Nephron progenitor cell (in vitro differentiated cells): ENCODE measurements at places on chromosomes 7 and 10.

- no peak for DNase-seq
Observed at GRCh38 chr10:59900048-59900727, 6.2 kb downstream of the CCDC6 start.

- DNase-seq: no peak
Observed at GRCh38 chr10:28680358-28680752, 3.0 kb downstream of the BAMBI start.

- DNase-seq: no peak
Observed at GRCh38 chr10:58675321-58675720, 162.6 kb downstream of the BICC1 start.

GRCh38 chr7:70614237-70615045, 517.5 kb upstream of the GALNT17 start:
- DNase-seq: peak; percentile 61

- DNase-seq: peak; percentile 73
Observed at GRCh38 chr7:27165089-27165995, at the start of gene HOXA9. Gene HOXA9 (minus strand): TSS chr7:27165537. CDS start chr7:27165457, 80 bp downstream.

GRCh38 chr7:25822823-25823222, 329.2 kb upstream of the NFE2L3 start:
- DNase-seq: no peak

GRCh38 chr10:58641095-58641531, 128.4 kb downstream of the BICC1 start:
- no peak for DNase-seq

DNA sequence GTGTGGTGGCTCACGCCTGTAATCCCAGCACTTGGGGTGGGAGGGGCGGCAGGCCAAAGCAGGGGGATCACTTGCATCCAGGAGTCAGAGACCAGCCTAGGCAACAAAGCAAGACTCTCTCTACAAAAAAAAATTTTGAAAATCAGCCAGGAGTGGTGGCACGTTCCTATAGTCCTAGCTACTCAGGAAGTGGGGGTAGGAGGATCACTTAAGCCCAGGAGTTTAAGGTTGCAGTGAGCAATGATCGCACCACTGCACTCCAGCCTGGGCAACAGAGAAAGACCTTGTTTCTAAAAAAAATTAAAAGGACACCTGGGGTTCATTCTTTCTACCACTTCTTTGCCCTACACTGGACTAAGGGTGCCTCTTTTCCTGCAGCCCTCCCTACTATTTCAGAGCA, 15.1 kb downstream of the WAPL start:
- no peak for DNase-seq

GRCh38 chr7:105307163-105307672, 81.5 kb downstream of the SRPK2 start:
- no peak for DNase-seq

- DNase-seq: peak; percentile 17
Observed at GRCh38 chr7:85554236-85555178, 367.7 kb upstream of the SEMA3D start.

DNA sequence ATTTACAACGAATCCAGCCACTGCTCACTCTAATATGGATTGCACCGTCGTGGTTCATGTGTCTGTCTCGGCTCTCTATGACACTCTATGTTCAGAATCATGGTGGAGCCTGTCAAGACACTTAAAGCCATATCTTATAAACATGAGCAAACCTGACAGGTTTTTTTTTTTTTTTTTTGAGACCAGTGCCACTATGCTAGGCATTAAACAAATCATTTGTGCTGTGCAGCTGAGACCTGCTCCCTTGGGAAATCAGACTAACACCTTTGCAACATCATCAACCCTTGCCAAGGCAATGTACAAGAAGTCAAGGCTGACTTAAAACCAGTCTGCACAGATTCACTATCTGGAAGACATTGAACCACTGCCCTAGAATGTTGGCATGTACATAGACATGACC, 181.2 kb upstream of the ANK3 start:
- DNase-seq: no peak

GRCh38 chr10:131363416-131363815, 51.9 kb upstream of the TCERG1L start:
- no peak for DNase-seq

GRCh38 chr7:89145801-89146200, 350.3 kb upstream of the TEX47 start:
- DNase-seq: no peak

DNA sequence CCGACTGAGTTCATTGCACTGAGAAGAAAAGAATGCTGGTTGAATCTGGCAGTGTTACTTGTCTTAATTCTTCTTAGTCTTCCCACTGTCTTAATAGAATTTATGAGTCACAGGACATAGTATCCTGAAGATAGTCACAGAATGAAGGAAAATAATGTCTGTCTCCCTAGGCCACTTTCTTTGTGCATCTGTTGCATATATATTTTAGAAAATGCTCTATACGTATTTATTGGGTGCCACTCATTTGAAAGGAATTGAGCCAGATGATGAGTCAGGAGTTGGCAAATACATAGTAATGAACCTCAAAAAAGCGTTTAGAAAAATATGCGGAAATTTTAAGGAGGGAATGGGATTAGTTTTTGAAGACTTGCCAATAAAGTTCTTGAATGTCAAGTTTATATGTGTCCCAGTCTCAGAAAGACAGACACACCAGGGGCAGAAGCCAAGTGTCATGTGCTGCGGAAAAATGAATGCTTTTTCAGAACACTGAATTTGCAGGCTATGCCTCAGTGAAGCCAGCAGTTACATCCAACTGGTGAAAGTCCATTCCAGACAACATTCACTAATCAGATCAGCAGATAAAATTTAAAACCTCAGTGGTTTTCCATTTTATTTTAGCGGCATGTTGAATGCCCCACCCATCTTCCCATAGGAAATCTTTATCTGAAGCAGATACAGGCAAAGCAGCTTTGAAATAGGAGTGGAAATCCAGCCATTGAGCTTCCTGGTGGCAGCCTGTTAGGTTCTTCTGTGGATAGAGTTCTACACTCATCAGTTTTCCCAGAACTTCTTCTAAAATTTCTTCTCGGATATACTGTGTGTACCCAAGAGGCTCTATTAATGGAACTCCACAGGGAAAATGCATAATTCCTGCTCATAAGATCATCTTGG, 308.4 kb downstream of the BICC1 start:
- no peak for DNase-seq

- no peak for DNase-seq
Observed at GRCh38 chr7:105512415-105512814, 9.7 kb downstream of the PUS7 start.

- DNase-seq: no peak
Observed at GRCh38 chr7:43873300-43873699, 4.0 kb upstream of the MRPS24 start.
